ENCODE measurements at places on chromosomes 7 and 10. TPM values are rescaled to one million over a fixed set of nuclear protein-coding genes. Genes with fewer than 3 reads are reported as not detected.

DNA sequence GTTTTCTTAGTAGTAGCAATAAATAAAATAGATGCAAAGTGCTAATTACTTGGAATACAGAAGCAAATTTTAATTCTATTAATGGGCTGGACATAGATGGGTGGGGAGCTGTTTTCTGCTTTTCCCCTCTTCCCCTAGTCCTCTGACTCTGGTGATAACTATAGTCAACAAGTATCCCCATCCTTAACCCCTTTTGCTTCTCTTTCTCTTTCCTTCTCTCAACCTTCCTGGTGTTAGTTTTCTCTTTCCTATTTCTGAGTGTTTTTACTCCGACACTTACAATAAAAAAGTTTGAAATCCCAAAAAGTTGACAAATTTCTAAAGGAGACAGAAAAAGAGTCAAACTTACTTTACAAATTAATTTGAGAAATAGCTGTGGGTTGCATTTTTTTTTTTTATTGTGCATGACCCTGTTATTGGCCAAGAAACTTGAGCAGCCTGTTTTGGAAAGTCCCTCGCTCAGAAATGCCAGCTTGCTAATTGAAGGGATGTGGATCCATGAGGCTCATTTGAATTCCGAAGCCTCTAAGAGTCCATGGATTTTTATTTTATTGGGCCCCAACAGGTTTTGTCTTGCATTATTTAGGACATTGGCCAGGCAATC is 2.4 kb downstream of the FAS start:
- DNase-seq: peak; percentile 65

GRCh38 chr7:1819259-1819841 is 149.3 kb downstream of the ELFN1 start:
- no peak for DNase-seq

DNA sequence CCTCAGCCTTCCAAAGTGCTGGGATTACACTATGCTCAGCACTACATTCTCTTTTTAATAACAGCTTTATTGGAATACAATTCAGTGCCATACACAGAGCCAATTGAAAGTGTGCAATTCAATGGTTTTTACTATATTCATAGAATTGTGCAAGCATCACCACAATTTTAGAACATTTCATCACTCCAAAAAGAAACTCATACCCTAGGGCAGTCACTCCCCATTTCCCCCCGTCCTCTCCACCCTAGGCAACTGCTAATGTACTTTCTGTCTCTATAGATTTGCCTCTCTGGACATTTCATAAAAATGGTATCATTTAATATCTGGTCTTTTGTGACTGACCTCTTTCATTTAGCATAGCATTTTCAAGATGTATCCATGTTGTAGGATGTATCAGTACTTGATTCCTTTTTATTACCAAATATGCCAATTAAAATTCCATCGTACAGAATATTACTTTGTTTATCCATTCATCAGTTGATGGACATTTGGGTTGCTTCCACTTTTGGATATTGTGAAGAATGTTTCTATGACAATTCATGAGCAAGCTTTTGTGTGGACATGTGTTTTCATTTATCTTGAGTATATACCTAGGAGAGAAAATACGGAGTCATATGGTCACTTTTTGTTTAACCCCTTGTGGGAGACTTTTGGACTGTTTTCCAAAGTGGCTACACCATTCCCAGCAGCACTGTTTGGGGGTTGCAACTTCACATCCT is 6.3 kb upstream of the XPNPEP1 start:
- peak; percentile 38 for DNase-seq

DNA sequence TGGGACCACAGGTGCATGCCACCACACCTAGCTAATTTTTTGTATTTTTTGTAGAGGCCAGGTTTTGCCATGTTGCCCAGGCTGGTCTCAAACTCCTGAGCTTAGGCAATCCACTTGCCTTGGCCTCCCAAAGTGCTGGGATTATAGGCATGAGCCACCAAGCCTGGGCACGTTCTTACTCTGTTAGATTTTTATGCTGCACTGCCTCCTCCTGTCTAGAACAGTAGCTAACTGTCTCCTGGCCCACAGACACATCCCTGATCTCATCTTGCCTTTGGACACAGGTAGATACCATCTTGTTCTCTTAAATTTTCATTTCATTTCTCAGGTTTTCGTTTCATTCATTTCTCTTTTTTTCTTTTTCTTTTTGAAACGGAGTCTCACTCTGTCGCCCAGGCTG is 41.1 kb downstream of the BLVRA start:
- no peak for DNase-seq

DNA sequence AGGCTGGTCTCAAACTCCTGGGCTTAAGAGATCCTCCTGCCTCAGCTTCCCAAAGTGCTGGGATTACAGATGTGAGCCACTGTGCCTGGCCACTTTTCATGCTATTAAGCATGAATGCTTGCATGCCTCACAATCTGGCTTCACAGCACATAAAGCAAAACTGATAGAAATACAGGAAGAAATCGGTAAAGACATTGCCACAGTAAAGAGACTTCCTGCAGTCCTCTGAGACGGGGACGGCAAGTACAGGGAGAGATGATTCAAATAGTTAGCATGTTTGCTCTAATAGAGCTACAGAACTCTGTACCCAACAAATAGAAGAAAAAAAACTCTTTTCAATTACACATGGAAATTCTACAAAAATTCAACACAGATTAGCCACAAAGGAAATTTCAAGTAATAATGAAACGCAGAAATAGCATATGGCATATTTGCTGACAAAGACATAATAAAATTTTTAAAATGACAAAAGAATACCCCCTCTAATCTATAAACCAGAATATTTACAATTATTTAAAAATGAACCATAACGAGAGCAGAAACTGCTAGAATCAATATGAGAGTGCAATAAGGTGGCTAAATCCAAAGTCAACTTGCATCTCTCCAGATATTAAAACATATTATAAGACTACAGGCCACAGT is 32.3 kb downstream of the CARD11 start:
- DNase-seq: no peak

DNA sequence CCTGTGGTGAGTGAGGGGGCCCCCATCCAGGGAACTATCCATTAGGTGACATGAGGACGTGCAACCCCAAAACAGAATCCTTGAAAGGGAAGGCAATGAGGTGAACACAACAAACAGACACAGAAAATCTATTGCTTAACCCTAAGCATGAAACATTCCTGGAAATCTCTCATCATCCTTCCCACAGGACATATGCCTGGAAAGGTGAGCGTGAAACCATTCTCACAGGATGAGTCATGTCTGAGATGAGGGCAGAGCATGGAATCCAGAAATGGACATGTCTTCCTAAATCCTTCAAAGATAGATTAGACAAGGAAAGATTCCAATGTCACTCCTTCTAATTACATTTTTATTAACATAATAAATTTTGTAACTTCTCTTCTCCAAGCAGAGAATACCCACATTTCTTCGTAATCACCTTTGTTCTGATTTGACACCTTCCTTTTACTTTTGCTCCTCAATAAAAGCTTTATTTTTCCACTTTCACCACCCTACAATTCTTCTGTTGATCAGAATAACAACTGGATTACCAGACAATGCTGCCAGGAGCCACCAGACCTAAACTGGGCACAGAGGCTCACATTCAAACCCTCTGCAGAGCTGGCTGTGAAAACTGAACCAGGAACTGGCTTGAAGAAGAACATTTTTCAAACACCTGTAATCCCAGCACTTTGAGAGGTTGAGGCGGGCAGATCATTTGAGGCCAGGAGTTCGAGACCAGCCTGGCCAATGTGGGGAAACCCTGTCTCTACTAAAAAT is 67.2 kb downstream of the COBL start:
- DNase-seq: no peak

DNA sequence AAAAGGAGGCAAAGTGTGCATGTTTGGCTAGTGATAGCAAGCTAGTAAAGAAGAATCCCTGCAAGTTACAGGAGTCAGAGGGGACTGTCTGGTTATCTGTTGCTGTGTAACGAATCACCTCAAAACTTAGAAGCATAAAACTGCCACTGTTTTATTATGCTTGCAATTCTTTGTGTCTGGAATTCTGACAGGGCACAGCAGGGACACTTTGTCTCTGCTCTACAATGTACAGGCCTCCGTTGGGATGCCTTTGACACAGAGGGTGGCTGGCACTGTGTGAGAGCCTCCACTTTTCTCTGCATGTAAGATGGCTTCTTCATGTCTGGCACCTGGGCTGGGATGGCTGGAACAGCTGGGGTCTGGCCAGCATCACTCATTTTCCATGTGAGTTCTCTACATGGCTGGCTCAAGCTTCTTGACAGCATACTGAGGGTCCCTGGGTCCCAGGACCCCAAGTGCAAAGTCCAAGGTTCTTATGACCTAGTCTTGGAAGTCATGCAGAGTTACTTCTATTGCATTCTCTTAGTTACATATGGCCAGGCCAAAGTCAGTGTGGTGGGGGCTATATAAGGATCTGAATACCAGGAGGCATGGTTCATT is 276.9 kb downstream of the RPS24 start:
- no peak for DNase-seq

- no peak for DNase-seq
These were observed 133.5 kb upstream of the FEZF1 start for GRCh38 chr7:122438006-122438405.

DNA sequence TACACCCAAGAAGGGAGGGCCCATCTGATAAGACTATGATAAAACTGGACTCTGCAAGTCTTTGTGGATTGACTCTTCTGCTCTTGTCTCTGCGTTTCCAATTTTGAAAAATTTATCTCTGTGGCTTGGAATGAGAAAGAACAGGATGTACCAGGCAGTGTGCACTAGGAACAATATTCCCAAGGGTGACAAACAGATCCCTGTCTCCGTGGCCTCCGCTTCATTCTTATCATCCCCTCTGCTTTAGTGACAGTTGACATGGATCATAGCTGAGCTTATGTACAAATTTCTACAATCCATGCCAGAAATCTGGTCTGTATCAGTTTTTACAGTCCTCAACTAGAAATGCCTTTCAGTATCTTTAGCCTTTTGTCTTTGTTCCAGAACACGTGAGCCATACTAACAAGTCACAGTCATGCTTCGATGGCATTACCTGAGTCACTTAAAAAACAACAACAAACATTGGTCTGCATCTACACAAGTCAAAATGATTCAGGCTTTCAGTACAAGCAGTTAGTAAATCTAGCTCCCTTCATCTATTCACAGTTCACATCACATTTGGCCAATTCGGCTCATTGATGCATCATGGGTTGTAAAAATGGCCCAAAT is 393.6 kb upstream of the CELF2 start:
- no peak for DNase-seq

DNA sequence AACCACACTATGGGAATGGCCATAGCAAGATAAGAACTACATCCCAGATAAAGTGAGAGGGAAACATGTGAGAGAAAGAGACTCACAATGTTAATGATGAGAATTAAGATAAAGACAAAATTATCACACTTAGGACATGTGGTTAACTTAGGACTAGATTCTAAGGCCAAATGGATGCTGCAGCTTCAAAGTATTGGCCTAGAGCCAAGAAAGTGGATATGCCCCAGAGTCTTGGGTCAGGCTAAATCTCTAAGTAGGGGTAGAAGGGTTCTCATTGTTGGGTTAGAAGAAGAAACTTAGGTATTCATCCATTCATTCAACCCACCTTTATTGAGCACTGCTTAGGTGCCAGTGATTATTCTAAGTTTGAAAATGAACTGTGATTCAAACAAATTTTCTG is 818.0 kb downstream of the PHTF2 start:
- DNase-seq: no peak

- no peak for DNase-seq
These were observed 259.7 kb downstream of the EXOC4 start for GRCh38 chr7:133512560-133512959.

- DNase-seq: peak; percentile 15
These were observed 16.2 kb upstream of the INSIG1 start for GRCh38 chr7:155281398-155281969.

DNA sequence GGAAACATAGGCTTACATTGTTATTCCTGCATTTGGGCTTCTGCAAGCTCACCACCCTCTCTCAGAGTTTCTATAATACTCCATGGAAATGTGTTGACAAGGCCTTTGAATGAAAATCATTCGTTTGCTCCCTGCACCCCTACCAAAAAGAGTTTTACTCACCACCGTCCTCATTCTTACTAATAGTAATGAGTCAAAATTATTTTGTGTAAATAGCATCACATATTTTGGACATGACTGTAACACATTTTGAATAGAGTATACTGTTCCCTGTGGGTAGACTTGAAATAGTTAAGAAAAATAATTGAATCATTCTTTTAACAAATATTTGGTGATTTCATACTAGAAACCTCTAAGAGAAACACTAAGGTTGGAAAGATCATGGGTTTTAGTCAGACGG is 84.6 kb downstream of the AKAP9 start:
- no peak for DNase-seq

GRCh38 chr10:103663802-103664201 is 170.3 kb downstream of the NEURL1 start:
- no peak for DNase-seq

DNA sequence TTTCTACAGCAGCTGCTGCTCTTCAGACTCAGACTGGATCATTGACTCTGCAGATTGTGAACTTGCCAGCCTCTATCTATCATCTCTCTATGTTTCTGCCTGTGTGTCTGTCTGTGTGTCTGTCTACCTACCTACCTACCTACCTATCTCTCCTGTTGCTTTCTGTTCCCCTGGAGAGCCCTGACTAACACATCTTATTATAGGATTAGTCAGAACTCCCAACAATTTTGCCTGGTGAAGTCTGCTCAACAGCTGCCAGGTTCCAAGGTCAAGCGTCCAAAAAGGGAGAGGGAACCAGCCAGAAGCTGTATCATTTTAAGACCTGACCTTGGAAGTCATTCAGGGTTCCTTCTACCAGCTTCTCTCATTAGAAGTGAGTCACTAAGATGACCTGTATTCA is 579.0 kb upstream of the DPP6 start:
- no peak for DNase-seq

DNA sequence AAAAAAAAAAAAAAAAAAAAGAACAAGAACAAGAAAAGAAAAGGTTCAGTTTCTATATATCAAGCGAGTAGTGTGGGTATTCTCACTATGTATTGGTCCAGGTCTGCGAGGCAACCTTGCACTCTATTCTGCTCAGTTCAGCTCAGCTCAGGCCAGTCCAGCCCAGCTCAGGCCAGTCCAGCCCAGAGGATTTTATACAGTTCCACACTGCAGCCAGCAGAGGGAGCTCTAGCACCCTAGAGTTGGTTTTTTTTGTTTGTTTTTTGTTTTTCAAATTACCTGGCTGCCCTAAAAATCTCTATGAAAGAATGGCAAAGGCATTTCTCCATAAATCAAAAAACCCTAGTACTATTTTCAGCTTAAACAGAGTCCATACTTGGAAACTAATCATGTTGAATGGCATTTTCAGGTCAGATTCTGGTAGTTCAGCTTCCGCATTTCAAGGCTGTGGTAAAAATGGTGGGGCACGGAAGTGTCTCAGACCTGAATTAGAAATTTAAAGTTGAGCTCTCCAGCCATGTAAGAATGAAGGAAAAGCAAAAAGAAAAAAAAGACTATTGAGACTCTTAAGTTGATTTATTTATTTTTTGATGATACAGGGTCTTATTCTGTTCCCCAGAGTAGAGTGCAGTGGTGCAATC is 55.2 kb upstream of the GSDME start:
- peak; percentile 54 for DNase-seq

- no peak for DNase-seq
These were observed 78.6 kb downstream of the ARL5B start for GRCh38 chr10:18737841-18738240.

GRCh38 chr7:77461246-77461645 is 45.1 kb upstream of the GSAP start:
- DNase-seq: no peak

Gene MKLN1
- polyA plus RNA-seq: 18.5 TPM

Gene FLNC
- 0.01 TPM for polyA plus RNA-seq

Gene TMEM229A
- polyA plus RNA-seq: not detected

Gene ANXA7
- polyA plus RNA-seq: 84.6 TPM

Gene FANK1
- polyA plus RNA-seq: not detected

Gene VOPP1
- 19.6 TPM for polyA plus RNA-seq

Gene ELFN1
- polyA plus RNA-seq: not detected

Gene SFTPA2
- not detected for polyA plus RNA-seq

Gene CALCR
- not detected for polyA plus RNA-seq

Gene CARD11
- 0.04 TPM for polyA plus RNA-seq

Gene GNAT3
- not detected for polyA plus RNA-seq

All from CD14-positive monocyte (primary cell).